ENCODE measurements at places on chromosomes 5 and 9. TPM values are rescaled to one million over a fixed set of nuclear protein-coding genes. Genes with fewer than 3 reads are reported as not detected.

COMMD10 gene
- total RNA-seq, result 44.8 TPM

UQCRQ gene
- 244 TPM for total RNA-seq

DMRT3 gene
- not detected for total RNA-seq

SLC44A1 gene
- 45.9 TPM for total RNA-seq

TMED9 gene
- total RNA-seq, result 164 TPM

IFNK gene
- not detected for total RNA-seq

GABRA6 gene
- not detected for total RNA-seq

PCDHB4 gene
- total RNA-seq, result 2.3 TPM

BARHL1 gene
- not detected for total RNA-seq

DNA sequence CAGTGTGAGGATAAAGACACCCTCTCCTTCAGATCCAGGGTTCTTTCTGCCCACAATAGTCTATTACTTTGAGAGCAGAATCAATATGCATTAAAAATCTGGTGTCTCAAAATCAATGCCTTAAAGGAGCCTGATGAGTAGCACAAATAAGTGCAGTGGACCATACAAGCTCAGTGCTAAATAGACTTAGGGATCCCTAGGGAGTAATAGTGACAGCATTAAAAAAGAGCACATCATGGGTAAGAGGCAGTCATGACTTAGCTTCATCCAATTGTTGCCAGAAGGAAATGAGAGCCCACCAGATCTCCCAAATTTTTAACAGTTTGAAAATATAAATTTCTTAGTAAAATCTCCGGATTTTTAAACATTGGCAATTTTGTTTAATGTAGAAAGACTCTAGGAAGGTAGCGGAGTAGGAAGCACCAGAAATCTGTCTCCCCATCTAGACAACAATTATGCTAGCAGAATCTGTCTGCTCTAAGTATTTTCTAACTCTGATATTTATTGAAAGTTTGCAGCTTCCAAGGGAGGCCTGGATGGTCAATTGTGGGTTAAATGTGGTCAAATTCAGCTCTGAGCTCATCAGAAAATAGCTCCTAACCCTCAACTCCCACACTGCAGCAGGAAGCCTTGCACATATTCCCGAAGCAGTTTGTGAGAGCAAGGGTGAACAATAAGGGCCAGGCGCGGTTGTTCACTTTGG is 443.9 kb downstream of the TLE1 start:
- peaks cover 11% of the 10 kb centered on the region for H3K4me1 ChIP-seq
- 0 out of 2 replicates have a peak, but pooled peaks cover 3% of the 10 kb centered on the region for H3K36me3 ChIP-seq
- no peak overlapping the region for H3K27ac ChIP-seq

GRCh38 chr9:105296877-105297287 is 52.4 kb downstream of the SLC44A1 start:
- no peaks in the 10 kb centered on the region for H3K27me3 ChIP-seq
- peaks cover 10% of the 10 kb centered on the region for H3K36me3 ChIP-seq
- peak overlapping the region; percentile 37 for H3K4me3 ChIP-seq
- H3K27ac ChIP-seq, result peak overlapping the region; percentile 98
- peaks cover 82% of the 10 kb centered on the region for H3K4me1 ChIP-seq
- DNase-seq, result no peak

- H3K4me1 ChIP-seq, result peaks cover 29% of the 10 kb centered on the region
- H3K4me3 ChIP-seq, result no peak overlapping the region
- DNase-seq, result peak; percentile 69
Measured at GRCh38 chr9:85600675-85601263, 141.0 kb downstream of the AGTPBP1 start.

DNA sequence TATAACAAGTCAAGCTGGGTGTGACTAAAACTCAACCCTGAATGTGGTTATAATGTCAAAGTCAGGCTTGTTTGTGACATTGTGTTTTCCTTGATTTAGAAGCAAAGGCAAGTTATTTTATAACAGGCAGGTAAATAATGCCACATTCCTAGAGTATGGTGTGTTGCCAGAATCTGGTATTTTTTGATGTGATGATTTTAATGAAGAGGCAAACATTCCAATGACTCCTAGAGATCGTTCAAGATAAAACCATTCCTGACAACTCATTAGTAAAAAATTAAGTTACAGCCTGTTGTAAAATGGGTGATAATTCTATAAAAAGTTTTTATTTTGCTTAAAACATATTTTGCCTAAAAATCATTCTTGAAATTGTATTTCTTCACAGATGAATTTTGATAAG is 60.0 kb downstream of the RAB14 start:
- no peak overlapping the region for H3K4me3 ChIP-seq
- peaks cover 6% of the 10 kb centered on the region for H3K4me1 ChIP-seq
- H3K36me3 ChIP-seq, result peaks cover 15% of the 10 kb centered on the region
- no peak for DNase-seq

DNA sequence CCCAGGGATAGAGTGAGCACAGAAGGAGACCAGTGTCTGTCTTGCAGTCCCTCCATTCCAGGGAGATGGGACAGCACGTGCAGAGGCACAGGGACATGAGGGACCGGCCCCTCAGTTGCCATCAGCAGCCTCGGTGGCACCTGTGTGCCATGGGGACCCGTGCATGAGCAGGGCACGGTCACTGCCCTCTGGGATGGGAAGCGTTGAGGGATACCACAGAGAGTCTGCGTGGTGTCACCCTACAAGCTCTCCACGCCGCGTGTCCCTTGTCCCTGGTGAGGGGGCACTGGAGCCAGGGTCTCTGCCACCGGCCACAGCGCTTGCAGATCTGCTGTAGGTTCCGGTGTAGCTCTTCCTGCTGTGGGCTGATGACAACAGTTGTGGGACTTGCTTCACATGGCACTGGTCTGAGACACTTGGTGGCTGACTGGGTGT is 108.1 kb downstream of the CACNA1B start:
- H3K27ac ChIP-seq, result no peak overlapping the region
- H3K36me3 ChIP-seq, result peaks cover 77% of the 10 kb centered on the region
- H3K4me1 ChIP-seq, result no peaks in the 10 kb centered on the region
- H3K27me3 ChIP-seq, result peaks cover under 1% of the 10 kb centered on the region

DNA sequence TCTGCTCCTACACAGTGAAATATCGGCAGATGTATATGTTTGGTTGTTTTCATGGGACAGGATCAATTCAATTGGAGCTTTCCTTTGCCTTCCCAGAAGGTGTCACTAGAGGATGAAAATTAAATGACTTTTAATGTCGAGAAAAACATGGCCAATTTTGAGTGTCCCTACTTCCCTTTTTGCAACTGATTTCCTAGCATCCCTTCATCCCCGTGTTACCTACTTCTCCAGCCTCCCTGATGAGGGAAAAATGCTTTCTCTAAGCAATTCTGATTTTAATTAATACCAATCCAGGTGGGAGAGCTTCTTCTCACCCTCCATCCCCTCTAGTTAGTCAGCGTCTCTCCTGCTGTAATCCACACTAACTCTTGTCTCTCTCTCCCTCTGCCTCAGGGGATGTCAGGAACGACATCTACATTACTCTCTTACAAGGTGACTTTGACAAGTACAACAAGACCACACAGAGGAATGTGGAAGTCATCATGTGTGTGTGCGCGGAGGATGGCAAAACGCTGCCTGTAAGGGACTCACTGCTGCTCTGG is 64.9 kb downstream of the DOCK2 start:
- no peaks in the 10 kb centered on the region for H3K36me3 ChIP-seq
- no peak for DNase-seq

- H3K4me1 ChIP-seq, result peaks cover 46% of the 10 kb centered on the region
- H3K36me3 ChIP-seq, result no peaks in the 10 kb centered on the region
- no peak for DNase-seq
- H3K27me3 ChIP-seq, result no peaks in the 10 kb centered on the region
- H3K27ac ChIP-seq, result no peak overlapping the region
- no peak overlapping the region for H3K4me3 ChIP-seq
Measured at GRCh38 chr5:102763734-102764133, 8.6 kb downstream of the PAM start.

- no peaks in the 10 kb centered on the region for H3K36me3 ChIP-seq
- H3K4me3 ChIP-seq, result no peak overlapping the region
Measured at GRCh38 chr5:171221916-171222315, 87.1 kb upstream of the TLX3 start.

GRCh38 chr5:168734119-168734518 is 155.0 kb upstream of the PANK3 start:
- DNase-seq, result no peak
- H3K4me1 ChIP-seq, result no peaks in the 10 kb centered on the region
- no peaks in the 10 kb centered on the region for H3K27me3 ChIP-seq
- H3K4me3 ChIP-seq, result no peak overlapping the region
- H3K36me3 ChIP-seq, result no peaks in the 10 kb centered on the region

- H3K36me3 ChIP-seq, result no peaks in the 10 kb centered on the region
- no peak overlapping the region for H3K4me3 ChIP-seq
- DNase-seq, result no peak
- H3K4me1 ChIP-seq, result 0 out of 2 replicates have a peak, but pooled peaks cover 2% of the 10 kb centered on the region
Measured at GRCh38 chr5:164302533-164303235, 797.3 kb downstream of the MAT2B start.

DNA sequence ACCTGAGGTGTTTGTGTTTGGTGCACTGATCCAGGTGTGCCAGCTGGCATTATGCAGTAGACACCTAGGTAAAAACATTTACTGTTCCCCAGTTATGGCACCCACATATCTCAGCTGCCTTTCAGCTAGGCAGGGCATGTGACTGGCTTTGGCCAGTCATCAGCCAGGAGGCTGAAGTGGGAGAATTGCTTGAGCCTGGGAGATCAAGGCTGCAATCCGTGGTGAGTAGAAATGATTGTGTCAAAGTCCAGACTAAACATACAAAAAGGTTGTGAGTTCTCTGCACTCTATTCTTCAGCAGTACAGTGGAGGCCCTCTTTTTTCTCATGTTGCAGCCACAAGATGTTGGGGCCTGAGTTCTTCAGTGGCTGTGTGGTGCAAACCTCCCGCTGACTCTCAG is 3.2 kb upstream of the FBLL1 start:
- H3K4me3 ChIP-seq, result no peak overlapping the region
- no peak overlapping the region for H3K27ac ChIP-seq
- H3K27me3 ChIP-seq, result peaks cover 30% of the 10 kb centered on the region
- no peaks in the 10 kb centered on the region for H3K36me3 ChIP-seq

GRCh38 chr5:38455796-38456330 is 100.6 kb downstream of the LIFR start:
- no peaks in the 10 kb centered on the region for H3K27me3 ChIP-seq
- DNase-seq, result no peak
- no peak overlapping the region for H3K27ac ChIP-seq

- H3K36me3 ChIP-seq, result no peaks in the 10 kb centered on the region
- H3K4me3 ChIP-seq, result no peak overlapping the region
Measured at GRCh38 chr5:41097642-41098041, 26.5 kb upstream of the MROH2B start.

- no peak for DNase-seq
- no peaks in the 10 kb centered on the region for H3K4me1 ChIP-seq
- H3K36me3 ChIP-seq, result no peaks in the 10 kb centered on the region
- no peaks in the 10 kb centered on the region for H3K27me3 ChIP-seq
Measured at GRCh38 chr5:109516390-109516789, 106.6 kb upstream of the PJA2 start.

DNA sequence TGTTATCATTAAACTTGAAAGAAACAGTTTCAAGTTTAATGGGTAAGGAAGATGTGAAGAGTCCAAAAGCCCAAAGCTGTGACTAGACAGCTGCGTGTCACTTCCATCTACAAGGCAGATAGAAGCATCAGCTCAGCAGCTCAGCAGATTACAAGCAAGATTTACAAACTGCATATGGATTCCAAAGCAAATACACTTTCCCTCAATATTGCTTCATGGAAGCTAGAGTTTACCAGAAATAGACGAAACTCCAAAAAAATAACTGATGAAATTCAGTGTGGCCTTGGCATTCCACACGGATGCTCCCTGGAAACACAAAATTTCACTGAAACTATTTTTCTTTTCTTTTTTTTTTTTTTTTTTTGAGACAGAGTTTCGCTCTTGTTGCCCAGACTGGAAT is 17.9 kb downstream of the MYO10 start:
- DNase-seq, result no peak
- H3K27ac ChIP-seq, result peak overlapping the region; percentile 29
- no peaks in the 10 kb centered on the region for H3K27me3 ChIP-seq

DNA sequence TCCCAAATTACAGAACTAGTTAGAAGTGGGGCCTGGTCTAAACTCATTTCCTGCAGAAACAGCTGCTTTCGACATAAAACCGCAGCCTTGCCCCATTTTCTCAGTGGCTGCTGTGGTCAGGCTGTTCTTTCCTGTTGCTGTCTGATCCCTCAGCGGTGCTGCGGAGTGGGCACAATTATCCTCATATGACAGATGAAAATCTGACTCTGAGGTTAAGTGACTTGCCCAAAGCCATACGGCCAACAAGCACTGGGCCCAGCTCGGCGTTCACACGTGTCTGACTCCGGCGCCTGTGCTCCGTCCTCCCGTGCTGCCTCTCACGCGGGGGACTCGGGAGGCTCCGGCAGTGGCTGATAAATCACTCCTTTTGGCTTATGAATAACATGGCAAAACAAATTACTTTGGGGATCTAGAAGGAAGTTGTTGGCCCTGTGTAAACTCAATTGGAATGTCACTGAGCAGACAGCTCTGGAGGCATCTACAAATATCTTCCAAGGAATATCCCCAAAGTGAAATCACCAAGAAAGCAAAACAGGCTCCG is 142.6 kb upstream of the LMX1B start:
- peak overlapping the region; percentile 58 for H3K27ac ChIP-seq
- DNase-seq, result no peak
- H3K36me3 ChIP-seq, result no peaks in the 10 kb centered on the region
- no peak overlapping the region for H3K4me3 ChIP-seq
- H3K27me3 ChIP-seq, result no peaks in the 10 kb centered on the region

- H3K27me3 ChIP-seq, result peaks cover 93% of the 10 kb centered on the region
- peaks cover 56% of the 10 kb centered on the region for H3K4me1 ChIP-seq
- H3K27ac ChIP-seq, result no peak overlapping the region
- peak; percentile 38 for DNase-seq
Measured at GRCh38 chr5:43042626-43043399, 2.7 kb upstream of the ANXA2R start.

DNA sequence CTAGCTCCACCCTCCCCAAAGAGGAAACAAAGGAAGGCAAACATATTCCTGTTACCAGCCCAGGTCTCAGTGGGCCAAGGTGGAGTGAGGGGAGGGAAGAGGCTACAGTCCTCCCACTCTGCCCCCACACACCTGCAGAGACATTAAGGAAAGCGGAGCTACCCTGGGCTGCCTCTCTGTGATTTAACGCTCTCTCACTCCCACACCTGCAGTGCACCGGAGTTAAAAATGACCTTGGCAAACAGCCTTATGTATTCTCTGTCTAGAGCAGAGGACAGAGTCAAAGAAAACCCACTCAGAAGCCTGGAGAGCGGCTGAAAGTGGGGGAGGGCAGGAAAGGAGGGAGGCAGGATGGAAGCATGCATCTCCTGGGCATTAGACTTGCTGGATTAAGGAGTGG is 32.7 kb downstream of the KCNIP1 start:
- peaks cover 24% of the 10 kb centered on the region for H3K4me1 ChIP-seq
- H3K4me3 ChIP-seq, result no peak overlapping the region
- H3K27ac ChIP-seq, result no peak overlapping the region
- H3K36me3 ChIP-seq, result no peaks in the 10 kb centered on the region
- DNase-seq, result no peak

Data from WTC11 (cell line).